T-cell (primary cell): ENCODE measurements at places on chromosomes 3 and 15.

DNA sequence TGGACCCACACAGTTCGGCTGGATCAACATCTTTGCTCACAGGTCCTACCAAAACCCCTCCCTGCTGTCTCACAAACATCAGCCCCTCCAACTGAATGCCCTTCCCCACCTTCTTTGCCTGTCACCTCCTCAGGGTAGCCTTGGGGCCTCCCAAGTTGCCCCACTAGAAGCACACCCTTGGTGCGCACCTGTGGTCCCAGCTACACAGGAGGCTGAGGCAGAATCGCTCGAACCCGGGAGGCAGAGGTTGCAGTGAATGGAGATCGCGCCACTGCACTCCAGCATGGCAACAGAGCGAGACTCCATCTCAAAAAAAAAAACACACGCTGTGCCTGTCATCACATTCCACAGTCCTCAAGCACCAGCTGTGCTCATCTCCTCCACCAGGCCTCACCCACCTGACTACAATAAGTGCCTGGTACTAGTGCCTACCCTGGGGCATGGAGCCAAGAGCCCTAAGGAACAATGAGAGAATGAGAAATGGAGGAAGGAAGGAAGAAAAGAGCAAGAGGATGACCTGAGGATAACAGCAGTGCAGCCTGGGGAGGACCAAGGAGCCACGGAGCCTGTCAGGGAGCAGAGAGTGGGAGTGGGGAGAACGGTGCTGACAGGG is 26.0 kb downstream of the RPN1 start:
- no peak for DNase-seq
- H3K27me3 ChIP-seq, result no peaks in the 10 kb centered on the region
- H3K4me1 ChIP-seq, result no peaks in the 10 kb centered on the region
- no peak overlapping the region for H3K27ac ChIP-seq

GRCh38 chr3:43854916-43855315 is 164.2 kb downstream of the ABHD5 start:
- DNase-seq, result no peak
- H3K4me1 ChIP-seq, result no peaks in the 10 kb centered on the region
- no peak overlapping the region for H3K4me3 ChIP-seq
- no peaks in the 10 kb centered on the region for H3K36me3 ChIP-seq

- no peak overlapping the region for H3K27ac ChIP-seq
- no peaks in the 10 kb centered on the region for H3K36me3 ChIP-seq
- no peak overlapping the region for H3K4me3 ChIP-seq
- no peaks in the 10 kb centered on the region for H3K4me1 ChIP-seq
- H3K27me3 ChIP-seq, result no peaks in the 10 kb centered on the region
These were observed 230.4 kb upstream of the ARPP21 start for GRCh38 chr3:35408882-35409281.

DNA sequence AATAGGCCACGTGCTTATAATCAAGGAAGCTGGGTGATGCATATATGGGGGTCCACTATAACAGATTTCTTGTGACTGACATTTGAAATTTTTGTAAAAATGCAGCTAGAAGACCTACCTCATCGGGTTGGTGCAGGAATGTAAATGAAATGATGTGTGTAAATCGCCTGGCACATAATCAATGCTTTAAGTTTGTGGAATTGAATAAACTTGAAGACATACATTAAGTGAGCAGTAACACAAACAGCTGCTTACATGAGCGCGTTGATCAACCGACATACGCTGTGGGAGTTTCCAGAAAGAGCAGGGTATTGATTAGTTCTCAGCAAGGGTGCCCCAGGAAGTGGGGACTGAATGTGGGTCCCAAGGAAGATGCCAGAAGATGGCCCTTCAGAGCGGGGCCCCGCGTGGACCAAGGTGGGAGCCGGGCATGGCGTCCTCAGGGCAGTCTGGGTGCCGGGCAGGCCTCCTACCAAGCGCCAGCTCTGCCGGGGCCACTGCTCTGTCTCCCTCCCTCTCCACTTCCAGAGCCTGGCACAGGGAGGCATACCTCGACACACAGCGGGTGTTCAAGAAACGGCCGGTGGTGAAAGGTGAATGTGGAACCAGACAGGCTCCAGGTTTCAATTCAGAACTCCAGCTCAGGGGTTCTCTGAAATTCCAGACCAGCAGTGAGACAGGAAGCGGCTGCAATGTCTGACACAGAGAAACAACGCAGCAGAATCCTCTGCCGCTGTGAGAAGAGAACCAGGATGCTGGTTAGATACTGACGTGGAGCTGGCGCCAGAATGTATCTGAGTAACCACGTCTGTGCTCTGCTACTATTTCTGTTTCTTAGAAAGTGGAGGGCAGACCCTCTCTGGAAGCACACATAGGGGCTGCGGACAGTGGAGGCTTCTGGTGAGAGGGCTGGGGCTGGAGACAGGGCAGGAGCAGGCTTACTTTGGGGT is 12.6 kb downstream of the BFSP2 start:
- no peaks in the 10 kb centered on the region for H3K27me3 ChIP-seq
- H3K27ac ChIP-seq, result no peak overlapping the region
- H3K36me3 ChIP-seq, result no peaks in the 10 kb centered on the region
- no peaks in the 10 kb centered on the region for H3K4me1 ChIP-seq

- H3K4me1 ChIP-seq, result no peaks in the 10 kb centered on the region
- DNase-seq, result no peak
These were observed 242.8 kb upstream of the UBE2E2 start for GRCh38 chr3:22960105-22960984.

GRCh38 chr15:64961013-64961412 is 28.7 kb downstream of the SPG21 start:
- no peak overlapping the region for H3K27ac ChIP-seq
- H3K4me3 ChIP-seq, result no peak overlapping the region
- no peaks in the 10 kb centered on the region for H3K27me3 ChIP-seq
- H3K36me3 ChIP-seq, result peaks cover 23% of the 10 kb centered on the region

- peaks cover 3% of the 10 kb centered on the region for H3K27me3 ChIP-seq
- no peaks in the 10 kb centered on the region for H3K4me1 ChIP-seq
- no peaks in the 10 kb centered on the region for H3K36me3 ChIP-seq
- H3K27ac ChIP-seq, result no peak overlapping the region
- no peak overlapping the region for H3K4me3 ChIP-seq
These were observed 22.6 kb upstream of the SCG3 start for GRCh38 chr15:51658664-51659063.

DNA sequence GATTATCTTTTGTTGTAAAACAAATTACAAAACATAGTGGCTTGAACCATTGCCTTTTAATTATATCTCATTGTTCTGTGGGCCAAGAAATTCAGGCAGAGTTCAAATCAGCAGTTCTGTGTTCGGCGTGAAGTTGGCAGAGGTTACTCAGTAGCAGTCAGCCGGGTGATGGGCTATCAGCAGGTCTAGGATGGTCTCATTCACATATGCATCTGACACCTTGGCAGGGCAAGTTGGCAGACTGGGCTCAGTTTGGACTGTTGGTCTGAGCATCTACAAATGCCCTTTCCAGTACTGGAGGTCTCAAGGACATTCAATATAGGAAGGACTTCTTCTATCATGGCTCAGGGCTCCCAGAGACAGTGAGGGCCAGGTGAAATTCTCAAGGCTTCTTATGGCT is 51.2 kb upstream of the ITGA11 start:
- H3K4me3 ChIP-seq, result no peak overlapping the region
- no peak for DNase-seq
- H3K27me3 ChIP-seq, result peaks cover 41% of the 10 kb centered on the region
- H3K36me3 ChIP-seq, result no peaks in the 10 kb centered on the region
- H3K4me1 ChIP-seq, result no peaks in the 10 kb centered on the region

GRCh38 chr15:49627407-49627877 is 6.6 kb downstream of the DTWD1 start:
- no peak for DNase-seq
- no peaks in the 10 kb centered on the region for H3K27me3 ChIP-seq
- H3K4me1 ChIP-seq, result peaks cover 2% of the 10 kb centered on the region
- no peak overlapping the region for H3K4me3 ChIP-seq

DNA sequence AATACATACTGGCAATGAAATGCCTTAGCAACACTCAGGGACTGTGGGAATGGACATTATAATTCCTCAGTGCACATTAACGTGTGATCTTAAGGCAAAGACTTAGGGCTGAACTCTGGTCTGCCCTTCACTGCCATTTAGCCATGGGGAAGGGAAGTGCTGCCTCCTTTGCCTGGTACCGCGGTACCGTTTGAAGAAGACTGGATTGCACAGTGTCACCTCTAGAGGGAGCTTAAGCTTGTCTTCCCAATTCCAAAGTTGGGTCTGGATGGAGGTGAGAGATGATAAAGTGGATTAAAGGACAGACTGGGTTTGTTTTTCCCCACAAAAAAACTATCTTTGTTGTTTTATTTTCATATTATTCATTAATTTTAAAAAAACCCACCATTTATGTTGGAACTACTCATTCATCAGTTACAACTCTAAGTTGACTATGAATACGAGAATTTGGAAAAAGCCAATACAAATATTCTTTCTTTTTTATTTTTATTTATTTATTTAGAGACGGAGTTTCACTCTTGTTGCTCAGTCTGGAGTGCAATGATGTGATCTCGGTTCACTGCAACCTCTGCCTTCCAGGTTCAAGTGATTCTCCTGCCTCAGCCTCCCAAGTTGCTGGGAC is 60.0 kb upstream of the SYN2 start:
- no peaks in the 10 kb centered on the region for H3K4me1 ChIP-seq
- no peak overlapping the region for H3K4me3 ChIP-seq
- no peaks in the 10 kb centered on the region for H3K36me3 ChIP-seq
- no peak for DNase-seq
- H3K27me3 ChIP-seq, result no peaks in the 10 kb centered on the region

GRCh38 chr3:185936273-185936629 is 1.6 kb downstream of the TRA2B start:
- peak overlapping the region; percentile 99 for H3K27ac ChIP-seq
- peaks cover 36% of the 10 kb centered on the region for H3K4me1 ChIP-seq
- H3K36me3 ChIP-seq, result no peaks in the 10 kb centered on the region
- DNase-seq, result no peak
- no peaks in the 10 kb centered on the region for H3K27me3 ChIP-seq

DNA sequence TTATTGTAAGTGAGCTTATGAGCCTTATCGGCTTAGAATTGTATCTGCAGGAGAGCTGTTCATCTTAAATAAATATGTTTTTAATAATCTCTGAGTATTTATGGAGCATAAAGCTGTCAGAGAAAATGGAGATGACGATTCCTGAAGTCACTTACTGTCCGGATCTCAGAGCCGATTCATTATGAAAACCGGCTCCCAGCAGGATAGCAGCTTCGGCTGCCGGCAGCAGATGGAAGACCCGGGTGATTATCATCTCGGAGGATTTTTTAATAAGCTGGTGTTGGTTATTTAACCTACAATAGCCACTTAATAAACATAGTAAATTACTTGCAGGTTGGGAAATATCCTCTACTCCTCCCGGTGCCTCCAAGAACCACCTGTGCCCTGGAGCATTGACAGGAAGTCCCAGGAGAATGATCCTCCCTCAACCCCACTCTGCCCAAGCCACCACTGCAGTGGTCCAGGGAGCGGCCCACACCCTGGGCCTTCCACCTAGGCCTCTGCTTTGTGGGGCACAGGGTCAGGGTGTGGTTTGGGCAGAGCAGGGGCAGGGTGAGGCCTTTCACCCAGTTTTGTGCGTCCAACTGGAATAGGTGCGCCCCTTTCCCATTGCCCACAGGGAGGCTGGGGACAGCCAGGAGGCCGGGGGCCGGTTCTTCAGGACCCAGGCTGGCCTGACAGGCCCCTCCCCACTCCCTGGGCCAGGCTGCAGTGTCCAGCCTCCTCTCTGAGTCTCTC is 42.2 kb upstream of the PRR23E start:
- H3K27me3 ChIP-seq, result no peaks in the 10 kb centered on the region
- no peak overlapping the region for H3K4me3 ChIP-seq

DNA sequence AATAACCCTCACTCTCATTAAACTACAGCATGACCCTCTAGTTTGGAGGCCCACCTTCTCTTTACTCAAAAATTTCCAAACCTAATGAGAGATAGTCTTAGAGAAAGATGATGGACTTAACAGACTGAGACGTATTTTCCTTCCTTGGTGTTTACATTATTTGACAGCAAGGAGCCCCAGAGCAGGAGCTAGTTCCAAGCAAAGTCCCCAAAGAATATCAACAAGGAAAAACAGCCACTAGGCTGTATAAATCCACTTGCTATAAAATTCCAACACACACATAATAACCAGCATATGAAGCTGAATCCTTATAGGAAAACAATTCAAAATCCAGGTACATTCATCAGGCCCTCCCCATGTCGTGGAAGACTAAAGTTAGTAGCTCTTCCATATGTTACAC is 660.0 kb downstream of the FHIT start:
- no peaks in the 10 kb centered on the region for H3K36me3 ChIP-seq
- DNase-seq, result no peak
- H3K27me3 ChIP-seq, result no peaks in the 10 kb centered on the region
- H3K4me3 ChIP-seq, result no peak overlapping the region
- H3K27ac ChIP-seq, result no peak overlapping the region
- H3K4me1 ChIP-seq, result no peaks in the 10 kb centered on the region

DNA sequence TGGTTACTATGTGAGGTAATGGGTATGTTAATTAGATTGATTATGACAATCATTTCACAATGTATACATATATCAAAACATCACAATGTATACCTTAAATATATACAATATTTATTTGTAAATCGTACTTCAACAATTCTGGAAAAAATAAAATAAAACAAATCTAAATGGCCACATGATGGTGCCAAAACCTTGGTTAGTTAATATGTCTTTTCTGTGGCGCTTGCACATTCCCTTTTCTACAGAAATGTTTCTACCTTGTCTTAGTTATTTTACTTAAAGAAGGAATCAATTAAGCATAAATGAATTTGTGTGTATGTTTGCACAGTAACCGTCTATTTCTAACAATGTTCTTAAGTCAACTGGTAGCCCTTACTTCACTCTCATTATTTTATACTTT is 53.4 kb downstream of the OXSM start:
- no peaks in the 10 kb centered on the region for H3K36me3 ChIP-seq
- H3K4me1 ChIP-seq, result no peaks in the 10 kb centered on the region
- H3K27me3 ChIP-seq, result no peaks in the 10 kb centered on the region
- H3K4me3 ChIP-seq, result no peak overlapping the region
- no peak for DNase-seq
- no peak overlapping the region for H3K27ac ChIP-seq

GRCh38 chr15:63452552-63453136 is 51.7 kb upstream of the USP3 start:
- no peaks in the 10 kb centered on the region for H3K27me3 ChIP-seq
- DNase-seq, result no peak

DNA sequence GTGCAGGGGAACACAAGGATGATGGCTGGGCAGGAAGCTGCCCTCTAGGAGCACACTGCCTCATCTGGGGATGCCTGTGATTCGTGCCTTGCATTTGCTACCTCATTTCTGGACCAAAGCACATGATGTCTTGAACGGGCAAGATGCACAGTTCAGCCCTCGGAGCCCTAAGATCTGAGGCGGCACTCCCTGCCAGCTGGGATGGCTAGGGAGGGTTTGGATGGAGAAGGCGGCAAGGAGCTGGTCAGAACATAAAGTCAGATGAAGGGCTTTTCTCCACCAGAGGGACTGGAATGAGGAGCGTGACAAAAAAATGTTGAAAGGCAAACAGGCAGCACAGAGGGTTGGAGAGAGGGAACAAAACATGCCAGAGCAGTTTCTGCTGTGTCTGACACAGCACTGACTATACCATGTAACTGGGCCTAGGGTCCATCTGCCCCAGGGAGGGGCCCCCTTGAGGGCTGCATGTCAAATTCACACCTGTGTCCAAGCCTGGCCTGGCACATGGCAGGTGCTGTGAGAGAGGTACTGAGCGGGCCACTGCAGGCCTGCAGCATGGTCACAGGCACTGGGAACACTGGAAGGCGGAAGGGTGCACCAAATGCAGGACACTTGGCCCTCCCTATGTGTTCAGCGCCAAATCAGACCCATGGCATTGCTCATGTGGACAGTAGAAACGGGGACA is 21.7 kb downstream of the TMEM43 start:
- peaks cover 20% of the 10 kb centered on the region for H3K4me1 ChIP-seq
- peak overlapping the region; percentile 99 for H3K27ac ChIP-seq
- no peak overlapping the region for H3K4me3 ChIP-seq
- no peaks in the 10 kb centered on the region for H3K27me3 ChIP-seq

- H3K4me1 ChIP-seq, result peaks cover 5% of the 10 kb centered on the region
- H3K27me3 ChIP-seq, result no peaks in the 10 kb centered on the region
- no peak overlapping the region for H3K4me3 ChIP-seq
- H3K27ac ChIP-seq, result no peak overlapping the region
These were observed 89.9 kb upstream of the TBL1XR1 start for GRCh38 chr3:177287231-177287630.
